Pancreas (tissue), 10 donors: ENCODE measurements at places on chromosomes 12 and 14. TPM values are rescaled to one million over a fixed set of nuclear protein-coding genes. Genes with fewer than 3 reads are reported as not detected.

Gene DHRS7
- total RNA-seq: 29.6 TPM

Gene PZP
- 0.05 TPM for total RNA-seq

Gene EML1
- 13.4 TPM for total RNA-seq

Gene ITGB7
- 1.6 TPM for total RNA-seq

DNA sequence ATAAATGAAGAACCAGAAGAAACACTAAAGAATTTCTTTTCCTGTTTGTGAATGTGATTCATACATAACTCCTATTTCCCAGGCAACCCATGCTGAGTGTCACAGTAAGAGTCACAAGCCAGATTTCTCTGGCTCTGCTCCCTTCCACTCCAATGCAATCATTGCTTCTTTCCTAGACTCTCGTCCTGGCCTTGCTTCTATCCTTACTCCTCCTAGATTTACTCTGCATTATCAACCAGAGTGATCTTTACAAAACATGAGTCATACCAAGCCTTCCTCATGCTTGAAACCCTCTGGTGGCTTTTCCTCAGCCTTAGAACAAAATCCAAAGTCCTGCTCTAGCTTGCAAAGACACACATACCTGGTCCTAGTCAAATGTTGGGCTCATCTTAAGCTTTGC is 13.3 kb downstream of the IL22 start:
- H3K4me1 ChIP-seq: no peaks in the 10 kb centered on the region
- DNase-seq: no peak
- H3K36me3 ChIP-seq: no peaks in the 10 kb centered on the region

DNA sequence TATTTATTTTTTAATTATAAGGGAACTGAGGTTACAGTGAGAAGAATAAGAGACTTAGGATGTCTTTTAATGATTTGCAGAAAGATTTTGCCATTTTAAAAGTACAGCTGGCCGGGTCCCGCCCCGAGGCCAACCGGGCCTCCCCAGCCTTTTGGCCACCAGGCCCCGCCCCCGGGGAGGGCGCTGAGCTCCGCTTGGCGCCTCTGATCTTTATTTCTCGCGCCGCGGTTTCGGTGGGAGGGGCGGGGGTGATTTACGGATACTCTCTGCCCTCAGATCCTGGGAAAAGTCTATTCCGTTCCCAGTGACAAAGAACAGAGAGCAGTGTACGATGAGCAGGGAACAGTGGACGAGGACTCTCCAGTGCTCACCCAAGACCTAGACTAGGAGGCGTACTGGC is 17.7 kb downstream of the ZFYVE26 start:
- no peak overlapping the region for H3K4me3 ChIP-seq
- no peak for DNase-seq
- H3K27me3 ChIP-seq: no peaks in the 10 kb centered on the region
- H3K36me3 ChIP-seq: peaks cover 11% of the 10 kb centered on the region
- H3K4me1 ChIP-seq: no peaks in the 10 kb centered on the region

- no peak overlapping the region for H3K27ac ChIP-seq
- no peaks in the 10 kb centered on the region for H3K4me1 ChIP-seq
- no peaks in the 10 kb centered on the region for H3K36me3 ChIP-seq
- no peaks in the 10 kb centered on the region for H3K27me3 ChIP-seq
Observed at GRCh38 chr14:25516838-25517237, 466.9 kb upstream of the STXBP6 start.

- no peak for DNase-seq
- no peaks in the 10 kb centered on the region for H3K36me3 ChIP-seq
- no peaks in the 10 kb centered on the region for H3K4me1 ChIP-seq
- no peaks in the 10 kb centered on the region for H3K27me3 ChIP-seq
- no peak overlapping the region for H3K27ac ChIP-seq
Observed at GRCh38 chr14:36947362-36947761, 225.0 kb downstream of the SLC25A21 start.

GRCh38 chr12:12908252-12908651 is 16.9 kb downstream of the GPRC5A start:
- no peaks in the 10 kb centered on the region for H3K4me1 ChIP-seq
- H3K36me3 ChIP-seq: no peaks in the 10 kb centered on the region
- no peak overlapping the region for H3K27ac ChIP-seq
- no peak overlapping the region for H3K4me3 ChIP-seq
- no peak for DNase-seq
- H3K27me3 ChIP-seq: no peaks in the 10 kb centered on the region

GRCh38 chr12:93056971-93057535 is 128.0 kb upstream of the EEA1 start:
- H3K27ac ChIP-seq: no peak overlapping the region
- no peak for DNase-seq
- no peaks in the 10 kb centered on the region for H3K36me3 ChIP-seq
- no peak overlapping the region for H3K4me3 ChIP-seq
- no peaks in the 10 kb centered on the region for H3K27me3 ChIP-seq

DNA sequence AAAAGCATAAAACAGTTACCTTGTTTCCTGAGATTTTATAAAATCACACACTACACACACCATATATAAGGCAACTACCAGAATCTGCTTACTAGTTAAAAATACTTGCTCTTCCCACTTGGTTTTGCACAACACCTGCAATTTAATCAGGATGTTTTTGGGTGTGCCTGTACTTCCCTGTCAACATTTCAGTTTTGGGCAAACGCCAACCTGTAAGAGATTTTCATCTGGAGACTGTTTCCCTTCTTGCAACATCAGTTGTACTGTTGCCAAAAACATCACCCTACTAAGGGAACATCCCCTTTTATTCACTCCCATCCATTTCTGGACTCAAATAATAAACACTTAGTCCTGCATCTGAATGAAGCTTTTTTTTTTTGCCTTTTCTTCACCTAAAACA is 172.3 kb downstream of the DUSP6 start:
- no peaks in the 10 kb centered on the region for H3K36me3 ChIP-seq
- DNase-seq: no peak
- no peak overlapping the region for H3K4me3 ChIP-seq
- no peaks in the 10 kb centered on the region for H3K27me3 ChIP-seq

GRCh38 chr14:104171029-104171697 is 32.8 kb downstream of the KIF26A start:
- H3K36me3 ChIP-seq: peaks cover 17% of the 10 kb centered on the region
- H3K4me3 ChIP-seq: peak overlapping the region; percentile 31
- peak overlapping the region; percentile 70 for H3K27ac ChIP-seq
- no peaks in the 10 kb centered on the region for H3K27me3 ChIP-seq
- H3K4me1 ChIP-seq: no peaks in the 10 kb centered on the region
- DNase-seq: peak; percentile 71

DNA sequence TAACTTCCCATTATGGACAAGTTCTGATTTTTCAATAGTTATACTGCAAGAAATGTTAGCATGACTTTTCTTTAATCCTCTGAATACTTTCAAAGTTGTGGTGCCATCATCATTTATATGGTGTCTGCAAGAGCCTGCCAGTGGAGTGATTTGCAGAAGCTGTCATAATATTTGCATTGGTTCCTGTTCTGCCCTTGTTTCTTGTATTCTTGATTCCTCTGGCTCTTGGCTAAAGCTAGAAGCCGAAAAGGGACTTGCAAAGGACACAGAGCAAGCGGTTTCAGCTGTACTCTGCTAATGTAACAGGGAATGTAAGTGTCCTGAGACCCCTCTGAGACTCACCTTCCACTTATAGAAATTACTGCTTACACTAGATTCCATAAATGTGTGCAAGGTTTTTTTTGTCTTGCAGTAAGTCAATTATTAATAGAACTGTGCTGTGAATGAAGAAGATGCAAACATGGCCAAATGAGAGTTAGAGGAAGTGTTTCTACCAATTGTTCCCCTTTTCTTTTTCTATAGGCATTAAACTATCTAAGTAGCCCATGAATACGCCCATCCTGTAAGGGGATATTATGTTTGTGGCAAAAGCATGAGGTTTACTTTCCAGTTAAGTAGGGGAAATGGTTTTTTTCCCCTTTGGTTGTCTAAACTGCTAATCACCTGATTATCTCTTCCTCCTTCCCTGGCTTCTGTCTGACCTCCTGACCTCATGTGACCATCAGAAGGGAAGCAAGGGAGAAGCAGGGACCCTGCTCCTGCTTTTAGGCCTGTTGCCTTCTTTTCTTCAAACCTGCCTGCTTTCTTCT is 5.3 kb downstream of the DYRK4 start:
- DNase-seq: no peak
- H3K4me1 ChIP-seq: no peaks in the 10 kb centered on the region
- no peaks in the 10 kb centered on the region for H3K36me3 ChIP-seq

DNA sequence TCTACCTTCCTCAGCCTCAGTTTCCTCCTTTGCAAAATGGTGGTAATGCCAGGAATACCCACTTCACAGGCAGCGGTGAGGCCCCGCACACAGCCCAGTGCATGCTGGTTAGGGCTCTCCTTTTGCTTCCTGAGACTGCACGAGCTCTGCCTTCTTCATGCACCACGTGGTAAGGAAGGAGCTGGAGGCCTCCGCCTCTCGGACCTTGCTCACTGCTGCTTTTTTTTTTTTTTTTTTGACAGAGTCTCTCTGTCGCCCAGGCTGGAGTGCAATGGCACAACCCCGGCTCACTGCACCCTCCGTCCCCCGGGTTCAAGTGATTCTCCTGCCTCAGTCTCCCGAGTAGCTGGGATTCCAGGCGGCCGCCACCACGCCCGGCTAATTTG is 18.1 kb downstream of the TAMALIN start:
- no peaks in the 10 kb centered on the region for H3K36me3 ChIP-seq
- H3K4me1 ChIP-seq: no peaks in the 10 kb centered on the region
- H3K4me3 ChIP-seq: no peak overlapping the region
- DNase-seq: no peak
- H3K27ac ChIP-seq: peak overlapping the region; percentile 86

GRCh38 chr14:102899516-102899900 is 23.0 kb upstream of the AMN start:
- no peaks in the 10 kb centered on the region for H3K27me3 ChIP-seq
- no peaks in the 10 kb centered on the region for H3K4me1 ChIP-seq
- no peak overlapping the region for H3K4me3 ChIP-seq
- no peak for DNase-seq

DNA sequence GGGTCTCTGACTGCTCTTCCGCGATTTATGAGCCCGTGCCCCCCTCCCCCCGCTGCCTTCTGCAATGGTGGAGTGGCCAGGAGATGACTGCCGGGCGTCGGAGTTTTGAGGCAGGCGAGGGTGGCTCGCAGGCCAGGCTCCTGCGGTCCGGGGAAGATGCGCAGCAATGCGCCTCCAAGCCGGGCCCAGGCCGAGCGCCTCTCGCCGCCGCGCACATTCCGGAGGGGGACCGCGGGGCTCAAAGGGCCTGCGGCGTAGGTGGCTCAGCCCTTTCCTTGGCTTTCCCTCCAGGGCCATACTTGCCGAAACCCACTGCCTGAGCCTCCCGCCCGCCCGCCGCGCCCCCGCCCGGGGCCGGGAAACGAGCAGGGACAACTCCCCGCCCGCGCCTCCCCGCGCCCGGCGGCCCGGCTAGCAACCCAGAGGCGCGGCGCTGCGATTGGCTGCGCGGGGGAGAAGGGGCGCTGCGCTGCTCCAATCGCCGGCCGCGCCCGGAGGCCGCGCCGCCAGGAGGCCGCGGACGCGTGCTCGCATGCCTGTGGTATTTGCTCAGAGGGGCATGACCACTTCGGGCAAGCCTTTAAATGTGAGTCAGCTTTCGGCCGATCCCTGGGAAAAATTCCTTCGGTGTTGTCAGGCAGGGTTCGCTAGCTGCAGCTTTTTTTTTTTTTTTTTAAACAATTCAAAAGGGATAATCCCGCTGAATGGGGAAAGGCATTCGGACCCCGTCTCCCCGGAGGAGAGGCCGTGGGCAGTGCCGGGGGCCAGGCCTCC is 157.9 kb upstream of the PARP11 start:
- H3K4me3 ChIP-seq: peak overlapping the region; percentile 12
- H3K4me1 ChIP-seq: peaks cover 7% of the 10 kb centered on the region
- no peaks in the 10 kb centered on the region for H3K36me3 ChIP-seq

- no peak for DNase-seq
- H3K27me3 ChIP-seq: no peaks in the 10 kb centered on the region
Observed at GRCh38 chr14:34129927-34130552, 179.2 kb upstream of the EGLN3 start.

DNA sequence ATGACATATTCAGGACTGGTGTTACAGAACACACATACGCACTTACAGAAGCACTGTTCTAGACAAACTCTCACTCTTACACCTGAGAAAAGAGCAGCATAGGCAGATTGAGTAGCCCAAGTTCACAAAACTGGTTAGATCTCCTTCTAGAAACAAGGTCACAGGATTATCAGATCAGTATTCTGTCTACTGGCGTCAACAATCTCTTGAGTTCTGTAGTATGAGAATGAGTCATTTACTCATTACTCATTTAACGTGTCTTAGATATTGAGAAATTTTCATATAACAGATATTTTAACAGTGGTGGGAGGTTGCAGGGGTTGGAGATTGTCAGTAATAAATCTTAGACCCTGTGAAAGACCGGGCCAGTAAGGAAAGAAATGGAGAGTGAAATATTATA is 2.8 kb upstream of the TSPAN8 start:
- DNase-seq: no peak
- no peak overlapping the region for H3K27ac ChIP-seq
- no peaks in the 10 kb centered on the region for H3K27me3 ChIP-seq
- peaks cover 66% of the 10 kb centered on the region for H3K4me1 ChIP-seq
- H3K36me3 ChIP-seq: no peaks in the 10 kb centered on the region

- no peaks in the 10 kb centered on the region for H3K27me3 ChIP-seq
- no peak for DNase-seq
- no peak overlapping the region for H3K4me3 ChIP-seq
Observed at GRCh38 chr12:109461049-109461845, 15.9 kb downstream of the KCTD10 start.

DNA sequence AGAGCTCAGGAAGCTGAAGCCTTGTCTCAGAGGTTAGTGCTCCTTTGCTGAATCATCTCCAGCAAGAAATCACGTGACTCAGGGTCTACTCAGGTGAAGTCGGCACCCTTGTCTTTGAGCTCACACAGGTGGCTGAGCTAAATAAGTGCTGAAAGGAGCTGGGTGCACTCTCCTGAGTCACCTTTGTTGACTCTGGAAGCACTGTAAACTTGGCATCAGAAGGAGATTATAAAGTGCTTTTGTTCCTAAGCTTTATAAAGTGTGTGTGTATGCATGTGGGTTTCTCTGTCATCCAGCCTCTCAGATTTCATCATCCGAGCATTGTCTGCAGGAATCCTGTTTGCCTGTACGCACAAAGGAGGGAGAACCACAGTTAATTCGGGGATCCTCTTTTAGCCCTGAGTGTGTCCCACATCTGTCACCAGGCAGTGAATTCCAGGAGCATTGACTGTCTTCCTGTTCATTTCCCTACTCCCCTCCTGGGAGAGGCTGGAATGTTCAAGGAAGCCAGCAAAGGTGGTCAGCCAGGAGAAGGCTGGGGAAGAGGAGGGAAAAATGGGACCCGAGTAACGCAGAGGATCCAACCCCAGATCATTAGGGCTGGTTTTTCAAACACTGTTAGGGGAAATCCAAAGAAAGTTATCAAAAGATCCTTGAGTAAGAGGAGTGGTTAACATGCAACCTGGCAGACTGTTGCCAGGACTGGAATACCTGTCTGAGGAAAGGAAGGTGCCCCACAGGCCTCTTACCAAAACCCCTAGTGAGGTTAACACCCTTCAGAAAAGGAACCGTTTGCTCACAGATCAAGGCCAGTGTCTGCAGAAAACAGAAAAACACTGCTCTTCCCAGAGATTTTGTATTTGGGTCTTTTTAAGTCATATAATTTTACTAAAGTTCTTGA is 157.5 kb upstream of the HIF1A start:
- no peak overlapping the region for H3K4me3 ChIP-seq
- peak; percentile 63 for DNase-seq
- peak overlapping the region; percentile 80 for H3K27ac ChIP-seq
- peaks cover 51% of the 10 kb centered on the region for H3K4me1 ChIP-seq
- H3K36me3 ChIP-seq: no peaks in the 10 kb centered on the region
